ENCODE measurements at places on chromosomes 1 and 21.

DNA sequence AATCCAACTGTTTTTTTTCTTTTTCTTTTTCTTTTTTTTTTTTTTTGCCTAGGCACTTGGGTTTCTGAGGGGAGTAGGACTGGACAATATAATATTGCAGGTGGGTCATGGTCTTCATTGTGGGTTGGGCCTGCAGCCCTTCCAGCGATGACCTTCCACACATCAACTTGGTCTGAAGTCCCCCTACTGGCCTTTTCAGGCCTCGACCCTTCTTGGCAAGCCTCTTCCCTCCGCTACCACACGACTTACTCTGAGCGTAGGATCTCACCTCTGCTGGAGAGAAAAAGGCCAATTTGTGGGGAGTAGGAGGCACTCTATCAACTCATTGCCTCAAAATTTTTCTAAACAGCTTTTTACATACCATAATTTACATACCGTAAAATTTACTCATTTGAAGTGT is 51.1 kb upstream of the GRIK3 start:
- no peak for DNase-seq

GRCh38 chr1:228378090-228378872 is 28.4 kb downstream of the TRIM11 start:
- DNase-seq: no peak

- DNase-seq: no peak
These were observed 6.0 kb upstream of the IFNLR1 start for GRCh38 chr1:24193046-24193445.

DNA sequence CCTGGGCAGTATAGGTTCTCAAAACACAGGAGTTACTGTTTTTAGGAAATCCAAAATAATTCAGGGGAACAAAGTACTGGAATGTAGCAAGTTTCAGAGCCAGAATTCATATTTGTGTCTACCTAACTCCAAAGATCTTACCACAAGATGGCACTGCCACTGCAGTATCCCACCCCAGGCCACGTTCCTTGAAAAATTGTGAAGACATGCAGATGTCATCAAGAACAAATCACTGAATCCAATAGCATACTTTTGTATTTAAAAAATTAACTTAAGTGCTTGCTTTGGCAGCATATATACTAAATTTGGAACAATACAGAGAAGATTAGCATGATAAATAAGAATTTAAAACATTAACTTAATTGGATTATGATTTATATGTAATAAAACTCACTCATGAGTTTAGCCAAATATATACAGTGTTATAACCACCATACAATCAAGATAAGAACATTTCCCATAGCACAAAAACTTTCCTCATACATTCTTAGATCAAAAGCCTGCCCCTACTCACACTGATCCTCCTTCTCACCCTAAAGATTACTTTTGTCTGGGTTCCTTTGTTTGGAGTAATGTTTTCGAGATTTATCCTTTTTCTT is 209.9 kb downstream of the FAF1 start:
- DNase-seq: peak; percentile 10

GRCh38 chr1:112296908-112297307 is 99.1 kb upstream of the CTTNBP2NL start:
- DNase-seq: no peak

- DNase-seq: no peak
These were observed 91.9 kb downstream of the PLD5 start for GRCh38 chr1:242432491-242433095.

- DNase-seq: no peak
These were observed 52.5 kb downstream of the DISC1 start for GRCh38 chr1:231679109-231679508.

GRCh38 chr1:108661030-108661609 is at the start of gene HENMT1:
TSS of gene HENMT1 (minus strand) at chr1:108661093. CDS start at chr1:108659884, 1,209 bp downstream.
- DNase-seq: peak; percentile 74

DNA sequence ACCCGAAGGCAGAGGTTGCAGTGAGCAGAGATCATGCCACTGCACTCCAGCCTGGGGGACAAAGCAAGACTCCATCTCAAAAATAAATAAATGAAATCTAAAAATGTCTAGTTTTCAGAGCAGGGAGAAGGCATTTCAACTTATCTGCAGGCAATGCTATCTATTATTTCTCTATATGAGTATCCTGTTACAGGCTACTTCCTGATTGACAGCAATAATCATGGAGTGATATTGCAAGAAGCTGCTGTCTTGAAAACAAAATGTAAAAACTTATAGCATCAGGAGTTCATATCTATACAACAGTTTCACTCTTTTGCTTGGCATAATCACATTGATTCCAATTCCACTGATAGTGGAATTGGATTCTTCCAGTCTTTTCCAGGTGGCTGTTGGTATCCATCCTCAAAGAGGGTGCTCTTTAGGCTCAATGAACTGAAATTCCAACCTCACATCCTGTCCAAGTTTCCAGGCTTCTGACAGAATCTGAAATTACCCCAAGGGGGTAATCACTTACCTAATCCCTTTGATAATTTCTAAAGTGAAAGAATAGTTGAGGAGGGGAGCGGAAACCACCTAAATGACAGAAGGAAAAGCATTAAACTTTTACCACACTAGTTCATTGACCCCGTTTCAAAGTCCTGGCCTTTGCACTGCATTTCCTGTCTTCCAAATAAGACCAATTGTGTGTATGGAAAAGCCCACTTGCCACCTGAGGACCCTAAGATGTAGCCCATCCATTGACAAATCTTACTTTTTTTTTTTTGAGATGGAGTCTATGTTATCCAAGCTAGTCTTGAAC is 107.6 kb downstream of the GLUL start:
- DNase-seq: no peak

DNA sequence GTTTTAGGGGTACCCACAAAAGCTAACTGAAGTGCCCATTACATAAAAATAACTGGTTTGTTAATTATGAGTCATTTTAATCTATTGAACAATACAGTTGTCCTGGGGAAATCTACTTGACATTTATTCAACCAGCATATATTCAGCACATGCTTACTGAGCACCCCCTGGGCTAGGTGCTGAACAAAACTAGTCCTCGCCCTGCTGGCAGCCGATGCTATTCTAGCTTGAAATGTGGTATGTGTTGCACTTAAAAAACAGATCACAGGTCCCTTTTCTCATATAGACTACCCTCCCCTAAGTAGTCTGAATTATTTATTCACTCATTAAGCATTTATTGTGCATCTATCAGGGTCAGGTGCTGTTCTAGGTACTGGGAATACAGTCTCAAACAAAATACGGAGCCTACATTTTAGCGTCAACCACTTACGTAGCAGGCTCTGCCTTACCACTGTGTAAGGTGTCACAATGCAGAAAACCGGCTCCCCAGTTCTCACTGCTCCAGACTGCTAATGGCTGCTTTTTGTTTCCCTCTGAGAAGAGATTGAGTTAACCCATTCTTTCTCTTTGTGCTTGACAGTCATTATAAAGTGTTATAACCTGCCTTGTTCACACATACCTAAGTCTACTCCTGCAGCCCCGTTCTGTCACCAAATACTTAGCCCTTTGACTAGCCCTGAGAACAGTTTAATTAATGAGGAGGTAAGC is 57.1 kb downstream of the ADCY10 start:
- no peak for DNase-seq

- DNase-seq: no peak
These were observed 14.9 kb upstream of the MED18 start for GRCh38 chr1:28313702-28314546.

- no peak for DNase-seq
These were observed 14.2 kb upstream of the SRSF4 start for GRCh38 chr1:29195881-29196291.

DNA sequence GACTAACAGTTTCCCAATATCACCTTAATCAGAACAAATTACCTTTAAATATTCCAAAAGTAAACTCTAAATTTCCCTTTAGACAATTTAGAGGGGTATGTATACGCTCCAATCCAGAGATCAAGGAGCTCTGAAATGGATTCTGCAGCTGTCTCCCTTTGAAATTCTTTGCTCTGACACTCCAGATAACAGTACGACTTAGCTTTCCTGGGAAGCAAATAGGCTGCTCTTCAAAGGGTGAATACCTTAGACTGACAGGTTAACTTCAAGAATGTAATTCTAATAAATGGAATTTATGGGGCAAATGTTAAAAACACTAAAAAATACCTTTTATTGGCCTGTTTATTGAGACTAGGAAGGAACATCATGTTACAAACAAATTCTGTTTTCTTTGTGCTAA is 357.2 kb downstream of the USP25 start:
- DNase-seq: no peak

- DNase-seq: no peak
These were observed 8.3 kb upstream of the C8B start for GRCh38 chr1:56973923-56974742.

- DNase-seq: no peak
These were observed 12.3 kb downstream of the COLGALT2 start for GRCh38 chr1:184025242-184025675.

DNA sequence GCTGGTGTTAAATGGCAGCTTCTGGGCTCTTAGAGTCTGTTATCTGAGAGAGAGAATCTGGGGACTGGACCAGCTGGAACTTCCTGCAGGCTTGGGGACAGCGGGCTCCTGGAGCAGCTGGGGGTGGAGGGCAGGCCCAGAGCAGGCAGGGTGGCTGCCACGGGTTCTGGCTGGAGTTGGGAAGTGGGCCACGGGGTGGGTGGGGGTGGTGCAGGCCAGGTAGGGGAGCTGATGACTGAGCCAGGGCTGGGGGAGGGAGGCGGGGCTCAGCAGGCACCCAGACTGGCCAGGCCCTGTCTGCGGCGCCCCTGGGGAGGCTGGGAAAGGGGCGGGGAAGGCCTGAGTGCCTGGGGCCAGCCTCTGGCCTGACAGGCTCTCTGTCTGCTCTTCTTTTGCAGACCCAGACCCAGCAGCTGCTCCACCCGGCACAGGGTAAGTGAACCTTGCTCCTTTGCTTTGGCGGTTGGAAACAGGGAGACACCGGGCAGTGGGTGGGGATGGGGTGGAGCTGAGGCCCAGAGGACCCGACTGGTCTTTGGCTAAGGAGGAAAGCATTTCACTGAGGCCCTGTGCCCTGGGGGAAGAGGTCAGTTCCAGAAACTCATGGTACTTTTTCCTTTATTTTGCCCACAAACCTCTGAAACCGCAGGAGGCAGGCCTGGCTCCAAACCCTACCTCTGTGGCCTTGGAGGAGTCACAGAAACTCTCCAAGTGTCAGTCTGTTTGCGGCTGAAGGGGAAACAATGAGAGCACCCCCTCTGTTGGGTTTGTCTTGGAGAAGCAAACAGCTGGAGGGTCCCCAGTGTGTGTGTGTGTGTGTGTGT is 48.8 kb downstream of the ARHGEF10L start:
- DNase-seq: no peak

- no peak for DNase-seq
These were observed 225.8 kb upstream of the PROX1 start for GRCh38 chr1:213761845-213762407.

DNA sequence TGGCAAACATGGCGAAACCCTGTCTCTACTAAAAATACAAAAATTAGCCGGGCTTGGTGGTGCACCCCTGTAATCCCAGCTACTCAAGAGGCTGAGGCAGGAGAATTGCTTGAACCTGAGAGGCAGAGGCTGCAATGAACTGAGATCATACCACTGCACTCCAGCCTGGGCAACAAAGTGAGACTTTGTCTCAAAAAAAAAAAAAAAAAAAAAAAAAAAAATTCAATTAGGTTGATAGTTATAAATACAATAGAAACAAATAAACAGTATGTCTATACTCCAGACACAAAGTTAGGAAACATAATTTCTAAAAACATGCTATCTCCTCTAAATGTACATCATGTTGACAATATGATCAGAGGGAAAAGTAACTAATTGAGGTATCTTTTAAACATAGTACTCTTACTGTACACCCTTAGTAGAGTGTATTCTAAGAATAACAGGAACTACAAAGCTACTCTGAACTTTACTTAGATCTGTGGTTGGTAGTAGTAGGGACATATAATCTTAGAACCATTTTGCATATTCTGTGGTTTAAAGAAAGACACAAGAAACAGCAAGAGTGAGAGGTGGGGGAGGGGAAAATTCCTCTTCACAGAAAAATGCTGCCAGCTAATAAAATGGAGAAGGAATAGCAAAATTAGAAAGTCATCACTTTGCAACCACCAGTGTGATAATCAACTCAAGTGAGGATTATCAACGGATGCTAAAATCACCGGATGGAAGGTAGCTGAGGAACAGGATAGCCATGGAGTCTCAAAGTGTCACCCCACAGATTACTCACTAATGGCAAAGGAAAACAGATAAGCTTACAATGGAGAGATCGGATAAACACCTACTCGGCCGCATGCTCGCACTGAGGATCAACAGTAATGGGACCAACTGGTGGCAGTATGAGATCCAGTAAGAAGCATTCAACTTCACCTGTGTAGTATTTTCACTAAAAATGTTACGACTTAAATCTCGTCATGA is 35.0 kb downstream of the MTOR start:
- peak; percentile 68 for DNase-seq

- DNase-seq: peak; percentile 27
These were observed 441 bp downstream of the YARS1 start for GRCh38 chr1:32816676-32817158.

DNA sequence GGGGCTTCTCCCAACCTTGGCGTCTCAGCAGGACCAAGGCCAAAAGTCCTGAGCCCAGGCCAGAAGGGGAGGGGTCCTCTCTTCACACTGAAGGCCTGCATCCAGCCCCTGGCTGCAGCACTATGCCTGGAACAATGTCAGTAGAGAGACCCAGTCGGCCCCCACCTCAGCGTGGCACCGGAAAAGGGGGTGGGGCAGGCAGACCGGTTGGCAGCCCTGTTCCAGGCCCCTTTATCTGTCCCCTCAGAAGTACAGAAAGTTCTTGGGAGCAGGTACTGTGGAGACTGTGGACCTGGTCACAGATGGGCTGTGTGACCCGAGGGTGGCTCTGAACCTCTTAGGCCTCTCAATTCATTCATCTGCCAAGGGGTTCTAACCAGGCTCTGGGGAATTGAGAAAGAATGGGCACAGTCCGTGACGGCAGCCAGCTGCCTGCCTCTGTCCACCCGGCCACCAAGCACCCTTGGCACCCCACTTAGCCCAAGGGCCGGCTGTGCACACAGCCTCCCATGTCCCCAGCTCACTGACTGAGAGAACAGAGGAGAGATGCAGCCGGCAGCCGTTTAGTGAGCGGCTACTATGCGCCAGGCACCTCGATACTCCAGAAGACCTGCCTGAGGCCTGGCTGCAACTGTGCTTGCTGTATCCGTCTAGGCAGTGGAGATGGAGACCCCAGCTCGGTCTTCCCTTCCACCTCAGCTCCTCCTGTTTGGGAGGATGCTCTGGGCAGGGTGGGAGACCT is 23.9 kb downstream of the RUNX3 start:
- no peak for DNase-seq

DNA sequence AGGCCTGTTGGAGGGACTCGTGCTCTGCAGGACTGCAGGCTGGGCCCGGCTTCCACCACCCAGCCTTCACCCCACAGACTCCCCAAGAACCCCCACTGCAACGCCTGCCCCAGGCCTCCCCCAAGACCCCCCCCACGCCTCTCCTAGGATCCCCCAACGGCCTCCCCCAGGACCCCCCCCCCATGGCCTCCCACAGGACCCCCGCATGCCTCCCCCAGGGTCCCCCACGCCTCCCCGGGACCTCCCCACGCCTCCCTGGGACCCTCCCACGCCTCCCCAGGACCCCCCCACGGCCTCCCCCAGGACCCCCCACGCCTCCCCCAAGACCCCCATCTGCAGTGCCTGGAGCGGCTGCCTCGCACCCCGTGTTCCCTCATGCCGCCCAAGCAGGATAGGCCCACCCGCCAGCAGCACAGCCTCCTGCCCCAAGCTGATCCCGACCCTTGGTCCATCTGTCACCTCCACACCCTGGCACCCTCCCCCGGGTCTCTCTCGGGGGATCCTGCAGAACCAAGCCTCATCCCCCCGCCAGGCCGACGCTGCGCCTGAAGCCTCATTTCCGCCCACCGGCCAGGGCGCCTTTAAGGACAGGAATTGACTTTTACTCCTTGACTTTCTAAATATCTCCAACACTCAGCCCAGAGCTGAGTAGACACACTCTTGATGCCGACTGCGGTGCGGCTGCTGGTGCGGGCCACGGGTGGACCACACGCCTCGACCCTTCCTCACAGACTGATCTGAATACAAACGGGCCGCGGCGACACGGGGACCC is 14.1 kb upstream of the RNF223 start:
- DNase-seq: no peak

Data from germinal center (tissue), 1 donor.